NCI-H1930 (cell line): ENCODE measurements at places on chromosomes 1 and 21.

DNA sequence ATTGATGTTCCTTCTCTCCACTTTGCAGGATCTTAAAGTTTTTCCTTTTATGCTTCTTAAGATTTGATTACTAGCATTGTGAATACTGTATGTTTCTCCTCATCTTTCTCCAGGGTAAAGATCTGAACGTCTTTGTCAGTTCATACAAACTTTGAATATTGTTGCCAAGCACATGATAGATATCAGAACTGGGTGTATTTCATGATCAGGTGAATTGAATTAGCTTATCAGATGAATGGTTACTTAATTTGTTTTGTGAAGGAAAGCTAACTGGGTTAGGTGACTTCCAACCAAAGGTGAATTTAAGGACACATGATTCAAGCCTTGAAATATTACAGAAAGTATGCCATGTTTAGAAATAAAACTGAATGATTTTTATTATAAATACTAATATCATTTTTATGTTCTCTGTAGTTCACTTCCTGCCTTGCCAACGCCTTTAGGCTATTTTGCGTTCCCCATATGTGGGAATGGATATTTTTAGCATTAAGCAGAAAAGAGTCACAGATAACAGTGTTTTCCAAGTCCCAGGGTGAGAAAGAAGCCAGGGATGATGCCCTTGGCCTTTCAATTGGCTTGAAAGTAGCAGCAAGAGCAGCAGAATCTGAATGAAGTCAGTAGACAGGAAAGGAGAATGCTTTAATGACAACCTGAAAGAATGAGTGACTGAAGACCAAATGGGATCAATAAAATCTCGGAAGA, 752.1 kb downstream of the NCAM2 start:
- DNase-seq: no peak

DNA sequence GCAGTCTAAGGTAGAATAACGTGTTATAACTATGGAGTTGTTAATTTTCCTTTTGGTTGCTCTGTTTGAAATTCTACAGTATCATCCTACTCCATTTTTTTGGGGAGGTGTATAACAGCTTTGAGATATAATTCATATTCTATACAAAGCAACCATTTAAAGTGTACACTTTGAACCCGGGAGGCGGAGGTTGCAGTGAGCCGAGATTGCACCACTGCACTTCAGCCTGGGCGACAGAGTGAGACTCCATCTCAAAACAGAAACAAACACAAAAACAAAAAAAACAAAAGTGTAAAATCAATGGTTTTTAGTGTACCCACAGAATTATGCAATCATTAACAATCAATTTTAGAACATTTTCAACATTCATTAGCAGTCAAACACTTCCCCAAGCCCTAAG, 33.8 kb downstream of the CNIH4 start:
- no peak for DNase-seq

DNA sequence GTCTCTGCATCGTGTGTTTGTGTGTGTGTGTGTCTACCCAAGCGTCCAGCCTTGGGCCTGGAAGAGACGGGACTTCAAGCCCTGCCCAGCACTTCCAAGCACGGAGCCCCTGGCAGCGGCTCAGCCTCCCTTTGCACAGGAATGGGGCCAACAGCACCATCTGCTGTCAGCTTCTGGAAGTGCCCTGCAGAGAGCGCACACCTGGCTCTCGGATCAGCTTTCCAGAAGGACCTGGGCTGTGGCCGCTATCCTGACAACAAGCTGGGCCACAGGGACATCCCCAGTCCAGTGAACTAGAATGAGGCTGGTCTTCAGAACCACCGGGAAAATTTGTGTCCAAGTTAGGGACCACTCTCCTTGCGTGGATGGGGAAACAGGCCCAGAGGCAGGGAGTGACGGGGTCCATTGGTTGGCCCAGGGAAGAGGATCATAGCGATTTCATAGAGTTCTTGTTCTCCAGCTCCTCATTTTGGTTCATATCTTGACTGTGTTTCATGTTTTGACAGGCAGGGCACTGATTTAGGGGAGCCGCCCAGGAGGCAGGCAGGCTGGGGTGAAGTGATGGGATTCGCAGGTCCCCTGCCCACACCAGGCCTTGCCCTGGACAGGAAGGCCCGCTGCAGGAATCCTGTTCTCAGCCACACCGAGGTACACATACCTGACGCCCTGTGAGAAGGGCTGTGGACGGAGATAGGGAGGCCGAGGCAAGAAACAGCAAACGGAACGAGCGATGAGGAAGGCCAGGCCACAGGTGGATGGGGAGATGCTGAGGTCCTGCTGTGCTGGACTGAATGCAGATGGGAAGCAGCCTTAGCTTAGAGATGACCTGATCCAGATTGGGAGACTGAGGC, 38.4 kb downstream of the TAS1R2 start:
- peak; percentile 50 for DNase-seq

- no peak for DNase-seq
These were observed 37.2 kb upstream of the IPO9 start for GRCh38 chr1:201791779-201792173.

DNA sequence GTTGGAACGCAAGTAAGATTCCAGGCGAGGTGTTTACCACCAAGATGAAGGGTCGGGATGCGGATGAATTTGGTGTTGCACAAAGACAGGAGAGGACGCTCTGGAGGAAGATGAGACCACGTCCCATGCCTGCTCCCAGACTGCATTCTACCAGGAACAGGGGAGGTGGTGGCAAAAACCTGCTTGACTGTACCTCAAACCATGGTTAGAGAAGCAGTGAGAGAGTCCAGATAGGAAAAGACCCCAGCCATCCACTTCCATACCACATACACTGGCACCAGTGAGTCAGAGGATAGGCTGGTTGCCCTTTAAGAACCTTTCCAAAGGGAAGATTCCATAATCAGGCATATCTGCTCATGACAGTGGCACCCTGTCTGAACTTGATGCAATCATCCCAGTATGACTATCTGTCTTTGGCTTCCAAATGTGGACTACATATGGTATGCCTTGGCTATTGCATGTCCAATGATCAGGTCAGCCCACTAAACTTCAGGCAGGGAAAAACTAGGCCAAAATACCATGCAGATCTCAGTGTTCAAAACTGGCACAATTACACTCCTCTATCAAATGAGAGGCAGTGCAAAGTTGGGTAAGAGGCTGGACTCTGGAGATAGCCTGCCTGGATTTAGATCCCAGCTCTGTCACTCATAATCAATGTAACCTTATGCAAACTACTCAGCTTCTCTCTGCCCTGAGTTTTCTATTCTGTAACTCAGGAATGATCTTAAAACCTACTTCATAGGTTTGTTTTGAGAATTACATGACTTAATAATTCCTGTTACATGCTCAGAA, 20.6 kb downstream of the NPR1 start:
- no peak for DNase-seq

GRCh38 chr21:14121719-14122118, 89.0 kb downstream of the LIPI start:
- DNase-seq: no peak

DNA sequence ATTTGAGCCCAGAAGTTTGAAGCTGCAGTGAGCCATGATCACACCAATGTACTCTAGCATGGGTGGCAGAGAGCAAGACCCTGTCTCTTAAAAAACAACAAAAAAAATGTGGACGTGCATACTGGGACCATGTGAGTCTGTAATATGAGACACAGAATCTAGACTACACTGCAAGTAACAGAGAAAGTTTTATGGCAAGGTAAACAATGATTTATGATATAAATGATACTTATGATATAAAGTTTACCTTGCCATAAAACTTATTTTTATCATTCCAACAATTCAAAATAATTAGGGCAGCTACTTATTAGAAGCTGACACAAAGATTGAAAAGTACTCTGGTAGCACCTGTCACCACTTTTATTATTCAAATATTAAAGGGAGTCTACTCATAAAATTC, 34.7 kb downstream of the WDR26 start:
- no peak for DNase-seq
